ENCODE measurements at places on chromosomes 4 and X.

- DNase-seq: no peak
Measured at GRCh38 chr4:136763919-136764318, 768.4 kb downstream of the PCDH18 start.

DNA sequence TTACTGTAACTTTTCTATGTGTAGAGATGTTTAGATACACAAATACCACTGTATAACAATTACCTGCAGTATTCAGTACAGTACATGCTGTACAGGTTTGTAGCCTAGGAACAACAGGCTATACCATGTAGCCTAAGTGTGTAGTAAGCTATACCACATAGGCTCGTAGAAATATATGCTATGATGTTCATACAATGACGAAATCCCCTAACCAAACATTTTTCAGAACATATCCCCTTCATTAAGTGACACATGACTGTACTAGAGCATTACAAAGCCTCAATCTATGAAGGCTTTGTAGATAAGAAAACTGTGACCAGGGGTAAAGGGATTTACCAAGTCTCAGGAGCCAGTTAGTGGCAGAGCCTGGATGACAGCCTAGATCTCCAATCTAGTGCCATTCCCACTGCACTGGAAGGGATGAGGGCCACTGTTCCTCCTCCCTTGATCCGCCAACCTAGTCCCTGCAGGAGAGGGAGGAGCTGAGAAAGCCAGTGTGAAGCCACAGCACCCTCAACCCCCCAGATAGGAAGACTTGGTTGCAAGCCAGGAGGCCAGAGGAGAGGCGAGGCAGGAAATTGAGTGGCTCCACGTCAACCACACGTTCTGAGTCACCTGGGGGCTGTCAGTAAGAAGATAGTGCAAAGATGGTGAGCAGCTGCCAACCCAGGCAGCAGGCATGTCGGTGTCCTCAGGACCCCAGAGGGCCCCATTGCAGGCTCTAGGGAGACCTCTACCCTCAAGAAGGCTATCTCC lies 227.7 kb downstream of the BCOR start:
- peak; percentile 62 for DNase-seq

DNA sequence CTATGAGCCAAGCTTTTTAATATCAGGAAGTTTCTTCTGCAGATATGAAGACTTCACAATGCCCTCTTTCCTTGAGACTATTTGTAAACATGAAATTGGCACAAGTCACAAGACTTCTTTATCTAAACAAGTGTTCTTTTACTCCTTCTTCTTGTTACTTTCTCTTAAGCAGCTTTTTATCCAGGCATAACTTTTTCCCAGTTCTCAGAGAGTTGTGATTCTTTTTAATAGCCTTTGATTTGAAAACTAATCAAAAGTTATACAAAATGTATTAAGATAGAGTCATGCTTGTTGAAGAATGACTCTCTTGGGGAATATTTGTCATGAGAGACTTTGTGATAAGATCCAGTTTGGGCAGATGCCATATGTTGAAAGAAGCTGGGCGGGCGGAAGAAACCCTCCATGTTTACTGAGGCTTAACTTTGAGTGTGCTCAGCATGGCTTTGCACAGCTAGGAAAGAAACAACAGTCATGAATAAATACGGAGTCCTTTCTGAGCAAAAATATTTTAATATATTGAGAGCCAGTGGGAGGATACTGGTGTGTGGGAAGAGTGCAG lies 39.3 kb downstream of the SYTL5 start:
- DNase-seq: no peak

- no peak for DNase-seq
Measured at GRCh38 chr4:111959222-111959621, 186.0 kb upstream of the FAM241A start.

DNA sequence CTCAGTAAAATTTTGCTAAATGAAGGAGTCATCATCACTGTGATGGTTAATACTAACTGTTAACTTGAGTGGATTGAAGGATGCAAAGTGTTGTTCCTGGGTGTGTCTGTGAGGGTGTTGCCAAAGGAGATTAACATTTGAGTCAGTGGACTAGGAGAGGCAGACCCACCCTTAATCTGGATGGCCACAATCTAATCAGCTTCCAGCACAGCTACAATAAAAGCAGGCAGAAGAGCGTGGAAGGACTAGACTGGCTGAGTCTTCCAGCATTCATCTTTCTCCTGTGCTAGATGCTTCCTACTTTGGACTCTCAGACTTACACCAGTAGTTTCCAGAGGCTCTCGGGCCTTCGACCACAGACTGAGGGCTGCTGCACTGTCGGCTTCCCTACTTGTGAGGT lies 21.3 kb upstream of the WDR44 start:
- no peak for DNase-seq

Data from activated CD4-positive, alpha-beta T cell treated with anti-CD3 and anti-CD28 coated beads, Interleukin-2, amount 50 U/mL, for 4 hours (primary cell).